A549 (cell line): ENCODE measurements at places on chromosomes 2 and 18. TPM values are rescaled to one million over a fixed set of nuclear protein-coding genes. Genes with fewer than 3 reads are reported as not detected.

- DNase-seq, result no peak
These were observed at the start of gene SH3YL1 for GRCh38 chr2:263774-264492. SH3YL1 (minus strand) TSS chr2:264032; CDS start chr2:263984, 48 bp downstream.

- peak; percentile 94 for DNase-seq
These were observed 57.8 kb upstream of the TXNDC2 start for GRCh38 chr18:9827793-9828505.

GCC2 gene
- polyA plus RNA-seq, result 13.6 to 15.4 TPM (median 13.6 TPM) in 3 replicates

ACSL3 gene
- polyA plus RNA-seq, result 89.1 to 142 TPM (median 128 TPM) in 3 replicates

ACMSD gene
- polyA plus RNA-seq, result not detected in 3 replicates

- no peak for DNase-seq
These were observed 27.4 kb upstream of the SAG start for GRCh38 chr2:233280114-233280693.

OXER1 gene
- polyA plus RNA-seq, result not detected in 3 replicates

- peak; percentile 66 for DNase-seq
These were observed 17.2 kb downstream of the GPC1 start for GRCh38 chr2:240452462-240453256.

CLEC4F gene
- polyA plus RNA-seq, result not detected in 3 replicates

DNA sequence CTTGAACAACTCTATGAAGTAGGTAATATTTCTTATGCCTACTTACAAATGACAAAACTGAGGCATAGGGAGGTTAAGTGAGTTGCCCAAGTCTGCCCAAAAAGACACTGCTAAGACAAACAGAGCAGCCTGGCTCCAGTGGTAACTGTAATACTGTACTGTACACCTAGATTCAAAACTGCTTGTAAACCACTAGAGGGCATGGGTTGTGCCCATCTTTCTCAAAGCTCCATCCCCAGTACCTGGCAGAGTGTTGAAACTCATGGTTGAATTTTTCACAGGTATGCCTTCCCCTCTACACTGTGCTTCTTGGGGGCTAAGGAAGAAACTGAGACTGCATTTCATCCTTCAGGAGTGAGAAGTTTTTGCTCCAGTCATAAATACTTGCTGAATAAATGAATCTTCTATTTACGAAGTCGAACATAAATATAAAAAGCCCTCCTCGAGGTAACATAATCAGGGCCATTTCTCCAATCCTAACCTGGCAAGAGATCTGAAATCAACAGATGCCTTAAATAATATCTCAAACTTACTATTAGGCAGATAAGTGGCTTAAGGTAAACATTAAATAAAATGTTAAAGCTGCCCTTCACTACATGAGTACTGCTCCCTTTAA, 2.0 kb downstream of the PPP4R1 start:
- peak; percentile 74 for DNase-seq

- DNase-seq, result peak; percentile 80
These were observed 70.4 kb downstream of the KCTD1 start for GRCh38 chr18:26477828-26478466.

GRCh38 chr2:25332571-25332970, 9.2 kb downstream of the DNMT3A start:
- DNase-seq, result no peak

HOXD13 gene
- polyA plus RNA-seq, result 0.12 to 0.17 TPM (median 0.13 TPM) in 3 replicates

EVX2 gene
- not detected in 3 replicates for polyA plus RNA-seq

DNA sequence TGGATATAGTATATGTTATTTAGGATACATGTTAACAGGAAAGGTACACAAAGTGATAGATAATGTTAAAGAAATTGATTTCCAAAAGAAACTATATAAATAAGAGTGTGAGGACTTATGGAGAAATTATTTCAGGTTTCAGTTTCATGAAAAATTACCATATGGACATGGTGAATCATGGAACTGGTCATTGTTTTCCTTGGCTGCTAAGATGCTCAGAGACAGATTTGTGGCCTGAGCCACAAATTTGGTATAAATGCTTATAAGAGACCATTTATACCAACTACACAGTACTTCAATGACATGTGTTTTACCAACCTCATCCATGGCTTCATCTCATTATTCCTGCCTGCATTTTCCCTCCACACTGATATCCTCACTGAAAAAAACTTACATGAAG, 188.1 kb downstream of the FMNL2 start:
- DNase-seq, result no peak

- no peak for DNase-seq
These were observed 147.6 kb upstream of the HDAC4 start for GRCh38 chr2:239548451-239548871.

DNA sequence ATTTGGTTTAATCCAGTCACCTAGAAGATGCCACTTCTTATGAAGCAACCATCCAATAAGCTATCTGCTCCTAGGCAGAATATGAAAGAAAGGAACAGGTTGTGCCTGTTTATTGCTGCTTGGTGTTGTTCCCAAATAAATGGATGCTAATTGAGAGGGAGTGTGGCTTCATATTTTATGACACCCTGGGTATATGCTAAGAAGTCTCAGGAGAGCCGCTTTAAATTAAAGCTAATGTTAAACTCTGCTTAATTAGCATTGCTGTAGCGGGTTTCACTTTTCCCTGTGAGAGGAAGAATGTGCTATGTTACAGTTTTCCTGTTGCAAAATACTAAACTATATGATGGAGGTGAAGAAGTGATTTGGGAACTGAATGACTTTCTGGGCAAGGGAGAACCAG, 48.7 kb upstream of the TANK start:
- DNase-seq, result no peak

LONRF2 gene
- polyA plus RNA-seq, result 4.7 to 5.5 TPM (median 4.8 TPM) in 3 replicates

DNA sequence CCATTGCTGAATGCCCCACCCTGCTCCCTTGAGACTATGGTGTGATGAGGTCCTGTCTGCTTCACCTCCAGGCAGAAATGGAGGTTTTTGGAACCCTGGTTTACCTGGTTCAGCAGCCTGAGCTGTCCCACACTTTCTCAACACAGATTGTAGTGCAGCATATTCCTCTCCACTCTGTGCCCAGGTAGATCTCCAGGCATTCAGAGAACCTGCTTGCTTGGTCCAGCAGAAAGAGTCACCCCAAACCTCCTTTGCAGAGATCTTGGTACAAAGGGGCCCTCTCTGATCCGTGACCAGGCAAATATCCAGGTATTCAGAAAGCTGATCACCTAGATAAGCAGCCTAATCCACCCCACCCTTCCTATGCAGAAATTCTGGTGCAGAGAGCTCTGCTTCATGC, 1288.2 kb upstream of the CRIM1 start:
- DNase-seq, result no peak

DNA sequence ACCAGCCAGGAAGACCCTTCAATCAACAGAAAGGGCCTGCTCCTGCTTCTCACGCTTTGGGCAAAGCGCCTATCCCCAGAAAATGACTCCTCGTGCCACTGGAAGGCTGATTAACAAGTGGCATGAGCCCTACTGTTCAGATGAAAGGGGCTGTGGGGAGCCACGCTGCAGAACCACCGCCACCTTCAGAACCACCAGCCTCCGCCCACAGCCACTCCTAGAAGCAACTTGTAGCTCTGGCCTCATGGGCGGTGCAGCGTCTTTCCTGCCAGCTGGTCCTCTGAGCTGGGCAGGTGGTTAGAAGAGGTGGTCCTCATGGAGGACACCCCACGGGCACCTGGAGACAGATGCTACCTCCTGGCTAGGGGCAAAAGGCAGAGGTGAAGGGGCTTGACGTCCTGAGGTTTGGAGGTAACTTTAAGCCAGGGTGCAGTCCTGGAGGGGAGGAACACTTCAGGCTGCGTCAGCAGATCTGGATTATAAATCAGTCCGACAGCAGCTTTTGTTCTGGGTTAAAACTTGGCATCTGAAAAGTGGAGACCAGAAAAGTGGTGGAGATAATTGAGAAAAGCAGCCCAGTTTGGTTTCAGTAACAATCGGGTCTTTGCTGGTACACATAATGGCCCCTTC, 861 bp upstream of the SEMA4C start:
- DNase-seq, result no peak

- no peak for DNase-seq
These were observed 44.5 kb downstream of the MYL12B start for GRCh38 chr18:3306391-3306790.

DNA sequence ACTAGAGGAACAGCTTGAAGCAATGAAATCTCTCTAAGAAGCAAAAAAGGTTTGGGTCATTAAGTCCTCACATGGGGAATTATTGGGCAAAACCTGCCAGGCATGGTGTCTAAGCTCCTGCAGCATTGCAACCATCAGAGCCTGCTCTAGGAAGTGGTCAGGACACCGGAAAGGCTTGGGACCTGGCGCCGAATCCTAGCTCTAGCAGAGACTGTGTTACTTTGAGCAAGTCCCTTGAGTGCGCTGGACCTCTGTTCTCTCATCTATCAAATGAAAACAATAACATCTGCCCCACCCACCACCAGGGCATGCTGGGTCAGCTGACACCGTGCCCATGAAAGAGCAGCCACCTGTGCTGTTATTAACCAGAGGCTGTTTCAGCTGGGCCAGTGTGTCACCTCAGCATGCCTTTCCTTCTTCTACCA, 6.3 kb downstream of the TMEM127 start:
- no peak for DNase-seq

ORC4 gene
- 35.5 to 38.5 TPM (median 38.2 TPM) in 3 replicates for polyA plus RNA-seq

DNA sequence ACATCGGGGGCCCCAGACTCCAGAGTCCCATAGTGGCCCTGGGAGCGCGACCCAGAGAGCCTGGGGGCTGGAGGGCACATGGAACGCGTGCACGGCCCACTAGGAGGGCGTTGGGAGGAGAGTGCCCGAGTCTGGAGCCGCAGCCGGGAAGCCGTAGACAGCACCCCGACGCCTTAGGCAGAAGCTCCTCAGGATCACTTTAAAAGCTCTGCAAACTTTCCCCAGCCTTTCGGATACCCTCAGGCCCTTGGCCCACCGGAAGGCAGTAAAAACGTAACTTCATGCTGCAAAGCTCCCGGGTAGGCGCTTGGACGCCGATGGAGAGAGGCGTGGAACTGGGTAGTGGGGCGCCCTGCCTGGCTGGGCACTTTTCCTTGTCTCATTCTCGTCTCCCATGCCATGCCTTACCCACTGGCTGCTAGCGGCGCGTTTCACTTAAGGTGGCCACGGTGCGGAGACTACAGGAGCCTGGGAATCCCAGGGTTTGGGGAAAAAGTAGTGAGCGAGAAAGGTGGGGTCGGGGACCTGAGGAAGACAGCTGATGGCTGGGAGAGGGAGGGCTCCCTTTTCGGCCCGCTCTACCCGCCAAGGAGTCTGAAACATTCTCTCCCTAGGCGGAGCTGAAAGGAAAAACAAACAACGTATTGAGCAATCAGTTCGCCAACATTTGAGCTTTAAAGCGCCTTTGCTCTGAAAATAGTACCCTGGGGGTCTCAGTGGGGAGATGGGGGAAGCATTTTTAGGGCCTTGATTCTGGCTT, 141.8 kb downstream of the MEIS1 start:
- DNase-seq, result peak; percentile 37

DNA sequence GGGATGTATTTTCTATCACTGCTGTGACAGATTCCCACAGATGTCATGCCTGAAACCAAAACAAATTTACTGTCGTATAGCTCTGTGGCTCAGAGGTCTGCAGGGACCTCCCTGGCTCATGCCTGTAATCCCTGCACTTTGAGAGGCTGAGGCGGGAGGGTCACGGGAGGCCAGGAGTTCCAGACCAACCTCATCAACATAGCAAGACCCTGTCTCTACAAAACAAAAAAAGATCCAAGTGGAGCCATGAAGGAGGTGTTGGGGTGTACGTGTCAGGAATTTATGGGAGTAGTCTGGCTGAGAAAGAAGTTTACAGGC, 51.0 kb upstream of the FAHD2A start:
- DNase-seq, result no peak

DNA sequence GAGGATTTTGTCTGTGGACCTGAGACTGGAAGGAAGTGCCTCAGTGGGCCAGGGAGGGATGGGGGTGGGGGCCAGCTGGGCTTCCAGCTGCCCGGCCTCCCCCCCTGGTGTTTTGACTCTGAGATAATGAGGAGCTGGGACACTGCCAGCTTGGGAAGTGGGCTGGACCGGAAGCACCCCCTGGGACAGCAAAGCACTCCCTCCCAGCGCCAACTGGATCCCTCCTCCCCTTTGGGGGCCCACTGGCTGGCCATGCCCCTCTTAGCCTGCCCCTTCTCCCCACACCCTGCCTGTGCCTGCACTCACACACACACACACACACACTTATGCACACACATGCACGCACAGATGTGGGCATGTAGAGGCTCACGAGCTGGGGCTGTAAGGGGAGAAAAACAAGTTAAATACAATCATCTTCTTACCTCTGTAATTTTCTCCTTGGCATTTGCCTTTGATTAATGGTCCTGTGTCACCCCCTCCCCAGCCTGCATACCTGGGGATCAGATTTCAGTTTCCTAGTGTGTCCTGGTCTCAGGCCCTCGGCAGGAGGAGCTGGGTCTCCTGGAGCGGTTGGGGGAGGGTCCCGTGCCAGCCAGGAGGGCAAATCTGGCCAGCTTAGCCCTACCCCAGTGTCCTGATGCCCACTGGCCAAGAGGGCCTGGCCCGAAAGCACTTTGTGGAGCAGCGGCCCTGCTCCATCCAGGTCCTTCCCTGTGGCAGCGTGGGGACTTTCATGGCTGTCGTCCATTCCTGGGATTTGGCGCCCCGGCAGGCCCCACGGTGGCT, 3.6 kb downstream of the ITM2C start:
- DNase-seq, result no peak

SPATA3 gene
- polyA plus RNA-seq, result not detected in 3 replicates

GRCh38 chr18:55085557-55086285, 126.5 kb upstream of the CCDC68 start:
- no peak for DNase-seq

DNA sequence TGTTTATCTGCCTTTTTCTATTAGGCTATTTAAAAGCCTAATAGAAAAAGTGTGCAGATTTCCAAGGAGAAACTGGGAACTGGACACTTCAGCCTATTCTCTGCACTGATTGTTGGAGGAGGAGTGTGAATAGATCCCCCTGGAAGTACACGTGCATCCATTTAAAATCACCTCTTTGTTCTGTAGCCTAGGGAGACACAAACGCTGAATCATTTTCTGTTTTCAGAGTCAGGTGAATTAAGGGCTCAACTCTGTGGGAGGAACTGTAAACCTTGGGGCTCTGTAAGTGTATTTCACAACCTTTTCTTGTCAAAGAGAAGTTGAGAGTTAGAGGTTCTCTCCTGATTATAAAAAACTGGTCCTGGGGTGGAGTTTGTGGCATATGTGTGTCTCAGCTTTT, 159.7 kb downstream of the SPAG16 start:
- DNase-seq, result no peak

GRCh38 chr2:72159211-72159993, 11.7 kb upstream of the CYP26B1 start:
- no peak for DNase-seq

GRCh38 chr2:104049438-104049837, 804.5 kb upstream of the POU3F3 start:
- no peak for DNase-seq
